ENCODE measurements at places on chromosomes 4 and X.

DNA sequence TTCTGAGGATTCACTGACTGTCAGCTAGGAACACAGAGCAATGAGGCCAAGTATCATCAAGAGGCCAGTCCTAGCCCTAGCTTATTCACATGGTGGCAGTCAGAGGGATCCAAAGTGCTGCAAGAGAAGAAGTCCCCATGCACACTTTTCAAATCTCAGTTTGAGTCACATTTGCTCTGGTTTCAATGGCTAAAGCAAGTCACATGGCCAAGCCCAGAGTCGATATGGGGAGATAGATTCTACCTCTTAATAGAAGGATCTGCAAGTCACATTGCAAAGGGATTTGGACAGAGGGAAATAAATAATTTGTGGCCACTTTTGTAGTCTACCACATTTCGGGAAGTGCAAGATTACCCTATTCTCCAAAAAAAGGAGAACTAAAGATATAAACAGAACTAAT lies 3.7 kb upstream of the LCORL start:
- DNase-seq: no peak

DNA sequence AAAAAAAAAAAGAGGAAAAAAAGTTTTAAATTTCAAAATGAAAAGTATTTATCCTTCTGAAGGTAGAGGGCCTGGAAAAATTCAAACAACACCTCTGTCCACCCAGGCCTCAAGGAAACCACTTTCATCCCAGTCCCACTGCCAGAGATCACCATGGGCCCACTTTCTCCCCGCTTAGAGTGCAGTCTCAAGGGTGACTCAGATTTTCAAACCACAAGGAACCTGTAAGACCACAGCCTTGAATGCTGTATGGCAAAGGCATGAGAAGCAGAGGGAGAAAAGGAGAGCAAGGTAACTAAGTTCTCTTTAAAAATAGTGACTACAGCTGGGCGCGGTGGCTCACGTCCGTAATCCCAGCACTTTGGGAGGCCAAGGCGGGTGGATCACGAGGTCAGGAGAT lies 87.9 kb upstream of the PACRGL start:
- no peak for DNase-seq

- peak; percentile 61 for DNase-seq
Observed at GRCh38 chrX:66638591-66639500, at the start of gene EDA2R. TSS of gene EDA2R (minus strand) at chrX:66639078. CDS start at chrX:66616020, 23,058 bp downstream.

DNA sequence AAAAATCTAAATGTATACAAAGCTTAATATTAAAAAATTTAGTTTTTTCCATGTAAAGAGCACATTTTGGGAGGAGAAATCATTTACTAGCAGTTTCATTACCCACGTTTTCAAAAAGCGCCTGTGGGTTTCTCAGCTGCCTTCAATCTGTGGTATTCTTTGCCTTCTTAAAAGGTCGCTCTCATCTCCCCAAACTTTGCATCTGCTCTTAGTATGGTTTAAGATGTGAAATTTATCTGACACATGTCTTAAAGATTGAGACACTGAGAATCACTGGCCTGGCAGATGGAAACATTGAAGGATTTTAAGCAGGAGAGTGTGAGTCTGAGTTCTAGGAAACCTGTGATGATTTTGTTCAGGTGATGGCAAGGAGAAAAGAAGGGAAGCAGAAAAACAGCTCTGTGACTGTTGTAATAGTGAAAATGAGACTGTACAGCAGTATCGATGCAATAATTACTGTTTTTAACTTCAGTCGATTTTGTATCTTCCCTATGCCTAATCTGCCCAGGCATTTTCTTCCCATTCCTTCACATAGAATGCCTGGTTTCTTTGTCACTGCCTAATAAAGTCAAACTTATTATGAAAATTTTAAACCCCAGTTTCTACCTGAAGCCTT lies 75.9 kb downstream of the PAQR3 start:
- DNase-seq: no peak

GRCh38 chrX:1205681-1206611 lies 6.5 kb downstream of the CRLF2 start:
- DNase-seq: peak; percentile 22

- DNase-seq: no peak
Observed at GRCh38 chr4:8705161-8706145, 112.9 kb downstream of the CPZ start.

DNA sequence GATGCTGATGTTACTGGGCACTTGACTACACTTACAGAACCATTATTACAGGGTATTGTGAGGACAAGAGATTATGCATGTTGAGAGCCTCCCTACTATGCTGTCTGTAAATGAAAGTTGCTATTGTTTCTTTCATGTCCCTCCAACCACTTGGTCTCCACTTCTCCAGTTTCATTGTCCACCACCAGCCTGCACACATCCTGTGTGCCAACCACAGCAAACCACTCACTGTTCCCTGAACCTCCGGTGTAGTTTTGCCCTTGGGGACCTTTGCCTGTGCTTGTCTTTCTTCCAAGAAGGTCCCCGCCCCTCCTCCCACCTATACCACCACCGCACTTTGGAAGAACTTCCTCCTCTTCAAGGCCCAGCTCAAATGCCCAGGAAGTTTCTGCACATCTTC lies 43.1 kb upstream of the AFF2 start:
- no peak for DNase-seq

DNA sequence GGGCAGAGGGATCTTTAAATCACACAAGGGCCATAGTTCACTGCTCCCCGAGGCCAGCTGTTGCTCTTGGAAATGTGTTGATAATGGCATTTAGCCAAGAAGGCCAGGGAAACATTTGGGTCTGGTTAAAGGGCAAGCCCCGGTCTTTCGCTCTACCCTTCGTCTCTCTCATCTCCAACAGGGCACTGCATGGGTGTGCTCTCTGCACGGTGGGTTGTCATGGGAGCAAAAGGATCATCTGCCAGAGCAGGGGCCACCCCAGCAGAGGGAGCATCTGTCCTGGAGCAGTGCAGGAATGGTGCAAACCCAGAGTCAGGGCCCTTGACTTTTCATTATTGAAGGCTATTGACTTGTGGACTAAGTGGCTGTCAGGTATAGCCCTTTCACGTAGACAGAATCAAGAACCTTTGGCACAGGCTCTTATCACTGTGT lies 22.7 kb upstream of the PGRMC2 start:
- no peak for DNase-seq

DNA sequence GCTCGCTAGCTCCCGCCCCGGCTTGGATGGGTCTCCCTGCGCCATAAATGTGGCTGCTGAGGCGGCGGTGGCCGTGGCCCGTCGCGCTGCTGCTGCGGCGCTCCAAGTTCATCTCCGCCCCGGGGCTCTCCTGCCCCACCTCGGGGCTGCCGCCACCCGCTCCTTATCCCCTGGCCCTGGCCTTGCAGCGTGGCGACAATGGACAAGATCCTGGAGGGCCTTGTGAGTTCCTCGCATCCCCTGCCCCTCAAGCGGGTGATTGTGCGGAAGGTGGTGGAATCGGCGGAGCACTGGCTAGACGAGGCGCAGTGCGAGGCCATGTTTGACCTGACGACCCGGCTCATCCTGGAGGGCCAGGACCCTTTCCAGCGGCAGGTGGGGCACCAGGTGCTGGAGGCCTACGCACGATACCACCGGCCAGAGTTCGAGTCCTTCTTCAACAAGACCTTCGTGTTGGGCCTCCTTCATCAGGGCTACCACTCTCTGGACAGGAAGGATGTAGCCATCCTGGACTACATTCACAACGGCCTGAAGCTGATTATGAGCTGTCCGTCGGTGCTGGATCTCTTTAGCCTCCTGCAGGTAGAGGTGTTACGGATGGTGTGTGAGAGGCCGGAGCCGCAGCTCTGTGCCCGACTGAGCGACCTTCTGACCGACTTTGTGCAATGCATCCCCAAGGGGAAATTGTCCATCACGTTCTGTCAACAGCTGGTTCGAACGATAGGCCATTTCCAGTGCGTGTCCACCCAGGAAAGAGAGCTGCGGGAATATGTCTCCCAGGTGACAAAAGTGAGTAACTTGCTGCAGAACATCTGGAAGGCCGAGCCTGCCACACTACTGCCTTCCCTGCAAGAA lies 763 bp downstream of the USP38 start:
- DNase-seq: peak; percentile 42

GRCh38 chrX:132665676-132666075 lies 176.8 kb upstream of the MBNL3 start:
- DNase-seq: no peak

- DNase-seq: no peak
Observed at GRCh38 chr4:89641367-89641687, 195.6 kb downstream of the SNCA start.

All from activated T-cell treated with anti-CD3 and anti-CD28 coated beads, Interleukin-2, amount 50 U/mL, for 72 hours (primary cell).